Activated CD8-positive, alpha-beta memory T cell treated with anti-CD3 and anti-CD28 coated beads, Interleukin-2, amount 50 U/mL, for 48 hours (primary cell): ENCODE measurements at places on chromosomes 3 and 15.

GRCh38 chr3:180693656-180694055 is 14.4 kb upstream of the CCDC39 start:
- no peak for DNase-seq

DNA sequence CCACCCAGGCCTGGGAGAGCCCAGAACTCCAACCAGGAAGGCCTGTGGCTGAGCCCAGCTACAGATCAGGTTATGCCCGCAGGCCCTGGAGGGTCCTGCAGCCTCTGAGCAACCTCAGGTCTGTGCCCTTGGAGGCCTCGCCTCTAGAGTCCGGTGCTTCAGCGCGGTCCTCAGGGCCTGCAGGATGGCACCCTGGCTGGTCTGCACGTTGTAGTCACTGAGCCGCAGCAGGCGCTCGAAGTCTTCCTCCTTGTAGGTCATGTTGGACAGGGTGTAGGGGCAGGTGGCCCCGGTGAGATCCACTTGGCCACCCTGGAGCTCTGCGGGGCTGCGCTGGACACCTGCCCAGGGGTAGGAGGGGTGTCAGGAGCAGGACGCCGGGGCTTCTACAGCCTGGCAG is 25.8 kb downstream of the PLA2G4D start:
- DNase-seq, result peak; percentile 43

DNA sequence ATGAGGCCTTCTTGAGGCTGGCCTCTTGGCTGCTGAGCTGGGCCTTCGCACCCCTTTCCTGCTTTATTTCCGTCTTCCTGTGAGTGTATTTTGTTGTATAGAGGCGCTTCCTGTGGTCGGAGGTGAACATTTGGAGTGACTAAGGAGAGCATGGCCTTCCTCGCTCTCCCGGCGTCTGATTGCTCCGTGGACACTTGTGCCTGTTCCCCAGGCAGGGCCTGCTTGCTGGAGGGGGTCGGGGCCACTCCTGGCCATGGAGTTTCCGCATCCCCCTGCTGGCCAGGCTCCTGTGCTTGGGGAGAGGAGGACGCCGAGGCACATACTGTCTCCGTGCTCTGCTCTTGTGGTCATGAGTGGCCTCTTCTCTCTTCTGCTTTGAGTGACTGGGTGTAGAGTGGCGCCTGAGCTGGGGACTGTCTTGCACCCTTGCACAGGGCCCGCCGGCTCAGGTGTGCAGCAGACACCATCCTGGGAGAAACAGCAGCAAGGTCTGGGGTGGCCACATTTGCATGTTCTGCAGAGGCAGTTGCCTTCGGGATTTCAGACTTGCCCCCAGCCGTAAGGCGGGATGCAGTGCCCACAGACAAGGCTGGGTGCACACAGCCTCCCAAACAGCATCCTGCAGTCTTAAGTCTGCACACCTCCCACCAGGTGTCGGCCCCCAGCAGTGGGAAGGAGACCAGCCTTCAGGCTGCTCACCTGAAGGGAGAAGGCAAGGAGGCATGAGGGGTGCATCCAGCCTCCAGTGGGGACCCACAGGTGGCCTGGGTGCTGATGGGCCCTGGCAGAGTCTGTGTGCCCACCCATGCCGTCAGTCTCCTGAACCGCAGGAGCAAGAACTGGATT is 16.4 kb downstream of the KLF13 start:
- no peak for DNase-seq

DNA sequence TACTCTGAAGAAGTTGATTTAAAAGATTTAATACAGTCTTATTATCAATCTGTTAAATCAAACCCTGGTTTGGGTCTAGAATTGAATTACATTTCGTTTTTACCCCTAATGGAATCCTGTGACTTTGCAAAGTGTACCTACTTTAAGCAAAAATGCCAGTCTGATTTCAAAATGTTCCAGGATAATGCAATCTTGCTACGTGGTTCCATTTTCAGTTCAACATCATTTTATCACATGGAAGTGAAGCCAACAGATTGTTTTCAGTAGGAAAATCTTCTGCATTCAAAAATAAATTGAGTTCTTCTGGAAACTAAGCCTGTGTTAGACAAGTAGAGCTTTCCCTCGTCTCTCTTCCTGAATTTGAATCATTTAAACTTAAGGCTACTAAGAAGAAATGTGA is 356.4 kb downstream of the CHST2 start:
- no peak for DNase-seq

GRCh38 chr3:161096771-161097367 is 8.3 kb downstream of the B3GALNT1 start:
- DNase-seq, result no peak

DNA sequence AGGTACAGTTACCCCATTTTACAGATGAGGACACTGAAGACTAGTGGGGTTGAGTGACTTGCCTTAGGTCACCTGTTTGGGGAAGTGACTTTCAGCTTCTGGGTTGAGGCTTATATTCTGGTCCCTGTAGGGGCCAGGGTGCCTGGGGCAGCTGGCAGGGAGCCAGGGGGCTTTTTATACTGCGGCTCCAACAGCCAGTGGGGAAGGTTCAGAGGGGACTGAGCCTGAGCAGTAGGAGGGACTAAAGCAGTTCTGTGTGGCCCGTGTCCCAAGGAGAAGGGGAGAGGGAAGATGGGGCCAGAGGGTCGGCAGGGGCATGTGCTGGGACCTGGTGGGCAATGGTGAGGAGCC is 37.7 kb downstream of the SLC6A6 start:
- DNase-seq, result no peak

DNA sequence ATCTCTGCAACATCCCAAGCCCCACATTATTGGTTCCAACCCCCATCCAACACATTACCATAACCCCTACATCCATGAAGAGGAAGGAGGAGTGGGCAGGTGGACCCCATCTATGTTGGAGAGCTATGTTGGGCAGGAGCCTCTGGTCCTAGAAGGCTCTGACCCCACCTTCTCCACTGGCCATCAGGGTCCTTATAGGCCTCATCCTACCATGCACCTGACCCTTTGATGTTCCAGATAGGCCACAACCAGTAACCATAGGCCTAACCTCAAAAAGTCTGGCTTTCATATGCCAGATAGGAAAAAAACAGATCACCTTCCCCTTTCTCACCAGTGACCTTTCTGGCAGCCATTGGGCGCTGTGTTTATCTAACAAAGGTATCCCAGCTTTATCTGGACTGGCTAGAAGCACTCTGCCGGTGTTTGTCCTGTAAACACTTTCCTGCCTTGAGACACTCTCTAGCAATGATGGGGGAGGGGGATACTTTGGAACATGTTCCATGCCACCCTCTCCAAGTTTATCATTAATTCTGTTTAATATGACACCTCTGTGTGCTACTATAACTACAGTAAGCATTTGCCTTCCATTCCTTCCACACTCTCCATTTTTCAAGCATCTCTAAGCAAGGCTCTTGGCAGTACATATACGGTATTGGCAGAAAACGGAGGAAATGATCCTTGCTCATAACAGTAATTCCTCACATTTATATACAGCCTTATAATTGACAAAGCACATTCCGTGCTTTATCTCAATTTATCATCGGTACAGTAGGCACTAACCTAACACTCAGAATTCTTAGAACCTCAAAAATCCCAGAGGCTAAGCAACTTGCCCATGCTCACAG is 377.1 kb downstream of the VPS13C start:
- no peak for DNase-seq

GRCh38 chr3:157170861-157171260 is 10.9 kb upstream of the CCNL1 start:
- no peak for DNase-seq

DNA sequence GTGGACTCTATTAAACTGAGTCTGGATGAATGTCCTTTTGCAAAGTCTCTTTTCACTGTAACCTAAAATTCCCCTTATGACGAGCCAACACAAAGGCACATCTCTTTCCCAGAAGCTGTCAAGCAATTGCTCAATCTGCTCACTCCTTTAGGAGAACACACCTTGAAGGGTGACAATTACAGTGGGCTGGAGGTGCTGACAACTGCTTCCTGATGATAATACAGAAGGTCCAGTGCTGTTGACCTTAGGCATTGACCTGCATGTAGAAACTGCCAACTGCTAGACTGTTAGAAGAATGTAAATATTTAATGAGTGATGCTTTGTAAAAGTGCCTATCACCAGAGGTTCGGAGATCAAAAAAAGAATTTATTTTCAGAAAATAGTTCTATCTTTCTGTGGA is 757.7 kb downstream of the GRM7 start:
- DNase-seq, result no peak

DNA sequence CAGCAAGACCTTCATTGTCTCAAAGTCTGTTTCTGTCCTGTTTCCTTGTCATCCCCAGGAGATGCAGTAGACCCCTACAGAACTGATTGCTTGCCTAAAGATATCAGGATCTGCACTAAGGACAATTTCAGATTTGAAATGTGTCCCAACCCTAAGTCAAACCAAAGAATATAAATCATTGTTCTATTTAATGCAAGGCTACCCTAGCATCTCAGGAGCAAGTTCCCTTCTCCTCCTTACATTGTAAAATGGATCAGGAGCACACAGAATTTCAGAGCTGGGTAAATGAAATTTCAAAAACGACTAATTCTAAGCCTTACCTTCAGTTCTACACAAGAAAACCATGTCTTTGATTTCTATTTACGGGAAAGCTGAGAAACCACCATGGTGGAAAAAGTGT is 360.9 kb upstream of the KCNH8 start:
- DNase-seq, result no peak

- no peak for DNase-seq
Observed at GRCh38 chr3:195319060-195319459, 48.1 kb upstream of the XXYLT1 start.

- DNase-seq, result no peak
Observed at GRCh38 chr15:57057134-57057930, 138.9 kb downstream of the TCF12 start.

GRCh38 chr15:99703603-99704443 is 29.4 kb downstream of the LYSMD4 start:
- DNase-seq, result no peak

- no peak for DNase-seq
Observed at GRCh38 chr15:73681063-73681462, 3.1 kb upstream of the CD276 start.

DNA sequence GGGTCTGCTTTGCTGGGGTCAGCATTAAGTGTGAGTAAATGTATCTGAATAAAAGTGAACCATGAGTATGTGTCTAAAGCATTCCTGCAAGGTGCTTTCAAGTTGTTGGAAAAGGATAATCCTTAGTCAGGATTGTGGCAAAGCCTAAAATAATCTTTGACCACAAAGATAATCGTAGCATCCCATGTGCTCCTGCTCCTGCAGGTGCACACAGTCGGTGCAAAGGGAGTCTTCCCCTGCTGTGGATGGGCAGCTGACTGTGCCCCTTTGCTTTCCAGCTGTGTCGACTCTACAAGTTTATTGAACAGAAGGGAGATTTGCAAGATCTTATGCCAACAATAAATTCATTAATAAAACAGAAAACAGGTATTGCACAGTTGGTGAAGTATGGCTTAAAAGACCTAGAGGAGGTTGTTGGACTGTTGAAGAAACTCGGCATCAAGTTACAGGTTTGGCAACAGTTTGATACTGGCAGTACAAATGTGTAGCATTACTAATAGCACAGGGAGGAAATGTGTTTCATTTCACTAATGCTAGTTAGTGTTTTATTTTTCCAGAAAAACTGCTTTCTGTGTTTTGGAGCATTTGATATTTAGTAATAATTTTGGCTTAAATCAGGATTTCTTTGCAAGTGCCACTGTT is 22.6 kb downstream of the SRP14 start:
- DNase-seq, result no peak

GRCh38 chr3:31197941-31198340 is 303.5 kb upstream of the GADL1 start:
- DNase-seq, result no peak

DNA sequence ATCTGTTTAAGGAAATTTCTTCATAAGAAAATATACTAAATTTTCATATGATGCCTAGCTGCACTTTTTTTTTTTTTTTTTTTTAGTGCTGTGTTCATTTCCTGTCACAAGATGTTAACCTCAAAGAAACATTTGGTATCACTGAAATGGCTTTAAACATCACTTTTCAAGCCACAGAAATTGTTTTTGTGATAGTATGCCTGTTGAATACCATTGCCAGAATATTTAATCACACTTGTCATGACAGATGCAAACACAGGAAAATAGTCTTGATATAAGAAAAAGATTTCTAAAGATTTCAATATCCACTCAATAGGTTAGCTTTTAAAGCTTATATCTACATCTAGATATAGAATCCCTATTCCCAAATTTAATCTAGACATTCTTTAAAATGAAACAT is 608.5 kb upstream of the AGTR1 start:
- DNase-seq, result no peak

DNA sequence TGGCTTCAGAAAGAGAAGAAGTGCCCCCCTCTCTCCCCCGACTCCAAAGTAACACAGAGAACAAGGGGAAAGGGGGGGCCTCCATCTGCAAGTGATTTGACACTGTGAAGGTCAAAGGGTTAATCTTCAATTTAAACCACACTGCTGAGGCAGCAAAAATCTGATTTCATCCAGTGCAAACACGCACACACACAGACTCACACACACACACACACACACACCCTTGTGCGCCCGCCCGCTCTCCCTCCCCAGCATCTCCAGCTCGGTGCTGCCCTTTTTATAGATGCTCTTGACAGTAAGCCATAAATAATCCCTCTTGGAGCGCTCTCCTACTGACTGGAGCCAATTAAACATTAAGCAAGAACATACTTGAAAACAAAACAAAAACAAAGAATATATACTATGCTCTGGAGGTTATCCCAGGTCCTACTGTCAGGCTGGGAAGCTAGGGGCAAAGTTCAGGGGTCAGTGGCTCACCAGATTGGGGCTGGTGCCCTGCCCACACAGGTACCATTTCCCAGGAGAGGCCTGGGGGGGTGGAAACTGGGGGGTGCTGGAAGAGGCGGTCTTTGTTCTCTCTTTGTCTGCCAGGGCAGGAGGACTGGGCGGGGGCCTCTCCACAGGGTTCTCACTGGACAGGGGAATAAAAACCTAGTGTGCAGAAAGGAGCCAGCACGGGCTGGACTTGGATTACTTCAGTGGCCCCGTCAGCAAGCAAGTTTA is 16.3 kb downstream of the BMF start:
- DNase-seq, result no peak

DNA sequence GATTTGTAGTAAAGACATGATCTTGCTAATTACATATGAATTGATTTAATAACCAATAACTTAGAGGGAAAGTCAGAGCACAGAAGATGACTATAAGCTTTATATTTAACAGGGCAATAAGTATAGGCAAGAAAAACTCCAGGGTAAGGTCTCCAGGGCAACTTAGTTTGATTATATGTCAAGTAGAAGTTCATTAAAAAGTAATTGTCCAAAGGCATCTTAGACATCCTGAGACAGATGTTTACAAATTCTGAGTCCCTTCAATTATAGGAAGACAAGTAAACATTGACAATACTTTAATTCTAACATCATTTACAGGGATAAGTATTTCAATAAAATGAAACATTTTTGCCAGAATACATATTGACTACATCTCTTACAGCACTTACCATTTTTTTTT is 416.0 kb downstream of the RAP2B start:
- no peak for DNase-seq
